ENCODE measurements at places on chromosomes 16 and 17. TPM values are rescaled to one million over a fixed set of nuclear protein-coding genes. Genes with fewer than 3 reads are reported as not detected.

- no peak for DNase-seq
Measured at GRCh38 chr16:66511602-66512271, 38.2 kb downstream of the TK2 start.

DNA sequence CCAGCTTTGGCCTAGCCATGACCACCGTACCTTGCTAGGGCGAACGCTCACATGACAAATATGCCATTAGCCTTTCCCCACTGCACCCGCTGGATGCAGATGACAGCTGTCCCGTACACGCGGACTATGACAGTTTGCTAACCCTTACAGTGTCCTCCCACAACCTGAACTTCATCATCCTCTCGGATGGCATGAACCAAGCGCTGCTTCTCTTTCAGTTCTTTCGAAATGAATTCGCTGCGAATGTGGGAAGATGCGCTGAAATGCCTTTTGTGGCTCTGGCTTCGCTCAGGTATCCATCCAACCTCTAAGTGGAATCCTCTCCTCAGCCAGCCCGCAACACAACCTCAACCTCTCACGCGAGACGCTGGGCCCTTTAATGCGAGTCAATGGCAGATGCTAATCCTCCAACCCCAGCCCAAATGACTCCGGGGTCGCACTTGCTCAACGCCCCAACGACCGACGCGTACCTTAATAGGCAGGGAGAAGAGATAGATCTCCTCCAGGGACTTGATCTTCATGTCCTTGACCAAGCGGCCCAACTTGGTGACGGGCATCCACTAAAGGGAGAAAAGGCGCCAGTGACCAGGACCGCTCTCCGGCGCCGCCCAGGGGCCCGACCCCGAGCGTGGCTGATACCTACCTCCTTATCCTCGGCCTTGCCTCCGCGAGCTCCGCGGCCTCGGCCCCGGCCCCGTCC is 670 bp downstream of the RPS2 start:
- no peak for DNase-seq

DNA sequence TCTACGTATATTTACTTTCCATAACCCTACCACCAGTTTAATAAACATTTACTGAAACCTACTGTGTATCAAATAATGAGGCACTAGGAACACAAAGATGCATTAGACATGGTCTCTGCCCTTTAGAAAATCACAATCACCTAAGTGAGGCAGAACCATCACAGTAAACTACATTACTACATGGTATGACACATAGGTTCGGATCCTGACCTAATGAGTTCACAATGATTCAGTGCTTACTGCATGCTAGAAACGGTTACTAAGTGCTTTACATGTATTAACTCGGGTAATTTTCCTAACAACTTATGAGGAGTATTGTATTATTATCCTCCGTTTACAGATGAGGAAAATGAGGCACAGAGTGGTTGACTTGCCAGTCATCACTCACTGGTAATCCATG is 5.2 kb upstream of the SYNRG start:
- no peak for DNase-seq

DNA sequence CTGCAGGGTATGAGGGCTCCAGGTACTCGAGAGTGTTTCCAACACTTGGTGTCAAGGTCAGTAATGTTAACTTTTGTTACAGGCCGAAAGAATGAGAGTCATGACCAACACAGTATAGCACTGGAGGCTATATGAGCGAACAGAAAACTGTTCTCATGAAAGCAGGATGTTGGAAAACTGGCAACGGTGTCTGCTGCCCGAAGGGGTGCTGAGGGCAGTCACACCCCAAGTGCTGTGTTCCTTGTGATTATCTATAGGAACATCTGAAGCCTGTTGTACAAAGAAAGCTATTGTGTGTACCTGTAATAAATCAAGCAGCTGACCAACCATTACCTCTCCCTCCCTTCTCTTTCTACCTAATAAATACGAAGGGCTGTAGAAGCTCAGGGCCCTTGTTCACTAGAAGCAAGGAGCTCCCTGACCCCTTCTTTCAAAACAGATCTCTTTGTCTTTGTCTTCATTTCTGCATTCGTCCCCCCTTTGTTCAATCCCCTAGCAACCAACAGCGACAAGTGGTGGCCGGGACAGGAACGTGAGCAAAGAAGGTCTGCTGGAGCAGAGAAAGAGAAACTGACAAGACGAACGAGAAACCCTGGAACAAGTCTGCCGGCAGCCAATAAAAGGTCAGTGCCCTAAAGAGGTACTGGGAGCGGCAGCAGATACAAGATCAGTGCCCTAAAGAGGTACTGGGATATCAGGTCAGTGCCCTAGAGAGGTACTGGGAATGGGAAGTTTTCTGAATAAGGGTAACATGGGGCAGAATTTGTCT is 7.6 kb downstream of the CD300LD start:
- DNase-seq: no peak

GRCh38 chr17:33667052-33667509 is 374.0 kb upstream of the ASIC2 start:
- no peak for DNase-seq

GRCh38 chr17:80704381-80704819 is 159.8 kb downstream of the RPTOR start:
- DNase-seq: no peak

DNA sequence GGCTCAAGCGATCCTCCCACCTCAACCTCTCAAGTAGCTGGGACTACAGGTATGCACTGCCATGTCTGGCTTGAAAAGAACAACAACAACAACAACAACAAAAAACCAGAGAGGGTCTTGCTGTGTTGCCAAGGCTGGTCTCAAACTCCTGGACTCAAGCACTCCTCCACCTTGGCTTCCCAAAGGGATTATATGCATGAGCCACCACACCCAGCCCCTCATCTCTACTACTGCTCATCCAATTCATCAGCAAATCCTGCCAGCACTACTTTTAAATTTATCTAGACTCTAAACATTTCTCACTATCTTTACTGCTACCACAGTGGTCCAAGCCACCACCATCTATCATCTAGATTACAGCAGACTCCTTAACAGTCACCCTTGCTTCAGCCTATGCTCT is 109.6 kb downstream of the BRIP1 start:
- no peak for DNase-seq

DNA sequence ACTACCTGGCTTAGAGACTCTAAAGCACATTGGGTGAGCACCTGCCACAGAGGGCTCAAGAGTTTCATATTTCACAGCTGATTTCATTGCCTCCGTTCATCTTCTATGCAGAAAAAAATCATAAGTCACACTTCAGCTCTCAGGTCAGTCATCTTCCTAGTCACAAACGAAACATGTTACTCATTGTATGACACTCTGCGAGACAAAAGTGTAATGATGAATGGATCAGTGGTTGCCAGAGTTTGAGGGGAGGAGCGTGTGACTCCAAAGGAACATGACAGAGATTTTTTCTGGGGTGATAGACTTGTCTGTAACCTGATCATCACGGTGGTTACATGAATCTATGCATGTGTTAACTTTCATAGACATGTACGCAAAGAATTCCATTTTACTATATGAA is 195.2 kb upstream of the CNTNAP4 start:
- DNase-seq: no peak

- peak; percentile 83 for DNase-seq
Measured at GRCh38 chr17:74763565-74764387, 12.4 kb downstream of the NAT9 start.

GRCh38 chr16:67676939-67677338 is 10.3 kb downstream of the C16orf86 start:
- no peak for DNase-seq

DNA sequence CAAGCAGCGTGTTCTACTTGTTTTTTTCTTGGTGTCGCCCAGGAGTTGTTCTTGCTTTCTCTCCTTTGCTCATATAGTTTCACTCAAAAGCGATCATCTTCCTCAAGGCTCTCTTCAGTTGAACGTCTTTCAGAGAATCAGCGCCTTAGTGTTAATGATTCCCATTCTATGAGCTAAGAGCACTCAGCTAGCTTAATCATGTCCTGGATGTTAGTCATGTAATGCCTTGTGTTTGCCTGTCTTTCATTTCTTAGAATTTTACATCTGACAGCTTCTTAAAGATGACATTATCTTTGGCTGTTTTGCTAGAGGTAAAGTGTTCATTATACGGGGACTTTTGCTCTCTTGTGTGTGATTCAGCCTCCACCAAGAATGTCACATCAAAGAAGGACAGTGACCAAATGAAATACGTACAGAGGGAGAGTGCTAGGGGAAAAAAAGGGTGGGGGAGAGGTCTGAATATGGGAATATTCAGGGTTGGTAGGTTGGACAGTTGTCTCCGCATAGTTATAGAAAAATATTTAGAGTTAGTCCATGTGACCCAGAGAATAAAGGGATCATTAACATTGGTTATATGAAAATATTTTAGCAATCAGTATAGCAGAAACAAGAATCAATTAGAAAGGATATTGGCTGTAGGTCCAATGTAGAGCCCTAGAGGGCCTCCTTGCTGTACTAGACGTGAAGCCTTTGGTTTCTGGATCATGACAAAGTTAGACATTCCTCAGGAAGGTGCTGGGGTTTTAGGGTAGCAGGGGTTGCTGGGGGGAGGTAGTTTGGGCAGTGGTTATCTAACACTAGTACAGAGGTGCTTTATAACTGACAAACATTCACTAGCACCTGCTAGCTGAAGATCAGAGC is 31.9 kb upstream of the ANKFN1 start:
- DNase-seq: no peak

GRCh38 chr16:79542237-79542774 is 58.2 kb downstream of the MAF start:
- no peak for DNase-seq

- no peak for DNase-seq
Measured at GRCh38 chr16:70470927-70471341, 16.5 kb downstream of the FCSK start.

DNA sequence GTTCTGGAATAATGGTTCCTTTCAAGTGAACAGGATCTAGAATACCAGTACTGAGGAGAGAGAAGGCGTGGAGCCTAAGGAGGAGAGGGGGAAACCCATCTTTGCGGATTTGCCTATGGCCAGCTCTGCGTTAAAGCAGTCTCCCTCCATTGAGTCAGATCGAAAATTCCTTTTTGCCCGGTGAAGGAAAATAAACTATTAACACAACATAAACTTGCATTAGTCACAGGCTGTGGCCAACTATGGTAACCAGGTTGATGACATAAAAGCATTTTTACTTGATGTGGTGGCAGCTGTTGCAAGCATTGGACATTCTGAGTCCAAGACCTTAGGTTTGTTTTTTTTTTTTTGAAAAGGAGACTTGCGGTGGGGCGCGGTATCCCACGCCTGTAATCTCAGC is 8.9 kb downstream of the LDAF1 start:
- no peak for DNase-seq

- no peak for DNase-seq
Measured at GRCh38 chr16:4696905-4697847, 3.8 kb downstream of the NUDT16L1 start.

- no peak for DNase-seq
Measured at GRCh38 chr16:17177242-17177958, 293.4 kb downstream of the XYLT1 start.

DNA sequence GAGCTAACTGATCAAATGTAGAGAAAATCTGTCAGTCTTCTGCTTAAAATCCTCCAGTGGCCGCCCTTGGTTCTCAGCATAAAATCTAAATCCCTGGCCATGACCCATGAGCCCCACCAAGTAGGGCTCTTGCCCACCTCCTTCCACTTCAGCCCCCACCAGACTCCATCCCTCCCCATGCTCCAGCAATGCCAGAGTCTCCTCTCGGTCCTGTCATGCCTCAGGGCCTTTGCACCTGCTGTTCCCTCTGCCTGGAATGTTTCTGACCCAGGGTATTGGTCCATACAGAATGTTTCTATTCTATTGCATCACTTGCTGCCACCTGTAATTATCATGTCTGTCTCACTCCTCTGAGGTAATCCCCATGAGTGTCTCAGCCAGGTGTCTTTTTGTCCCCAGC is 22.4 kb downstream of the FA2H start:
- DNase-seq: no peak

DNA sequence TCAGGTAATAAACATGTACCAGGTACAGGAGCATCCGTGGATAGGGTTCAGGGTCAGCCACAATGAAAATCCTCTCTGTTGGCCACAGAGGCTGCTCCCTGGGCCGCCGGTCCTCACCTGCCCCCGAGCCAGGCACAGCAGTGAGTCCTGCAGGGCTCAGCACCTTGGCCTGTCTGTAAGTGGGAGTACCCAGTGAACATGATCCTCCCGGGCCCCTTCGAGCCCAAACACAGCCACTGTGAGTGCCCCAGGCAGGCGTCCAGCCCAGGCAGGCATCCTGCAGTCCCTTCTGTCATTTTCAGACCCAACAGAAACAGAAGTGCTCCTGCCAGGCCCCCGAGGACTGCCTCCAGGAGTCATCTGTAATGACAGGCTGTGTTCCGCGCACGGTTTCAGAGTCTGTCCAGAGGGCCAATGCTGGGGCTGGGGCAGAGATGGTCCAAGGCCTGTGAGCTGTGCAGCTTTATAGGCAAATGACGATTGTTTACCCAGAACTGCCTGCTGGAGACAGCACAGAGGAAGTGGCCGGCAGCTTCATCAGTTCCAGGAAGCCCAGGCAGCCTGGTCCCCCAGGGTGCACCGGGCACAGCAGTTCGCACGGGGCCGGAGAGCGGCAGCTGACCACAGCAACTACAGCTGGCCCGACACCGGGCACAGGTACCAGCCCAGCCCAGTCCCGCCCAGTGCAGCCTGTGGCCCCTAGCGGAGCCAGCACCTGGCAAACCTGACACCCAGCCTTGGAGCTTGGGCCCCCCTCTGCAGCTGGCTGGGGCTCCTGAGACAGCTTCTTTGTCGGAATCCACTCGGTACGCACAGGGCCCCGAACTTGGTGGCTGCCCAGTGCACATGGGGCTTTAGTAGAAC is 13.2 kb downstream of the SLC7A5 start:
- no peak for DNase-seq

- DNase-seq: no peak
Measured at GRCh38 chr16:88504489-88505404, 51.7 kb downstream of the ZFPM1 start.

GRCh38 chr17:57420734-57421717 is 164.7 kb downstream of the MSI2 start:
- DNase-seq: peak; percentile 83

- no peak for DNase-seq
Measured at GRCh38 chr17:39808409-39808997, 55.6 kb downstream of the IKZF3 start.

DNA sequence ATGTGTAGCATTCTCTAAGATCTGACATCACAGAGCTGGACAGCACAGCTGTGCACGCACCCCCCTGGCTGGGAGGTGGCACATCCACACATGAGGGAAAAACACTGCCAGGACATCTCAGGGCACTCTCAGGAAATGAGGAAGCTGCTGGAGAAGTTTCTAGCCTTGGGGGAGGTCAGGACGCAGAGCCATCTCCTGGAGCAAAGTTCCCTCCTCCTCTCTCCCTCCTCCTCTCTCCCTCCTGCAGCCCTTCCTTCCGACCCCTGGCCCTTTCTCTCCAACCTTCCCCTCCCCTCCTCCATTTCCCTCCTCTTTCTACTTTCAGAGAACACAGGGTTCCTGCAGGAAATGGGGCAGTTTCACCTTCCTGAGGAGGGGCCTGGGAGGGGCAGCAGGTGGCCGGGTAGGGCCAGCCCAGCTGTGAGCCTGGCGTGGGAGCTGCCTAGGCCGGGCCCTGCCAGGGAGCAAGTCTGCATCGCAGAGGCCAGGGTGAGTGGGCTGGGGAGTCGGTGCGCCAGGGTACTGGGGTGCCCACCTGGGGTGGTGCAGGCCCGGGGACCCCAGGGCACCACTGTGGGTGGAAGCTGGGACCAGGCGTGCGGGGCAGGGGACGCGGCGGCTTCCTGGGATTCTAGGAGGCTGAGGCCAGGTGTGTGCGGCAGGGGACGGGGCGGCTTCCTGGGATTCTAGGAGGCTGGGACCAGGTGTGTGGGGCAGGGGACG is at the start of gene DPEP1:
DPEP1 (plus strand) TSS at position 412 of the 723 bp plus-strand sequence. CDS start 16,769 bp downstream, outside the sequence.
- DNase-seq: no peak

The KRT33B gene
- not detected for polyA plus RNA-seq

The ABCC12 gene
- 0.08 TPM for polyA plus RNA-seq

The RUNDC3A gene
- 2.8 TPM for polyA plus RNA-seq

The CD68 gene
- polyA plus RNA-seq: 63.5 TPM

The OR4D1 gene
- 0.11 TPM for polyA plus RNA-seq

The CD300LB gene
- 0.20 TPM for polyA plus RNA-seq

The EMP2 gene
- 22.7 TPM for polyA plus RNA-seq

All from renal cortex interstitium (tissue), 15 donors.